Stromal cell of bone marrow (primary cell): ENCODE measurements at places on chromosomes 2 and 18.

- no peak for DNase-seq
Observed at GRCh38 chr2:172428832-172429210, 1.4 kb downstream of the ITGA6 start.

- DNase-seq = no peak
Observed at GRCh38 chr2:239209783-239210182, 191.0 kb downstream of the HDAC4 start.

GRCh38 chr18:25121442-25121841 is 230.5 kb downstream of the ZNF521 start:
- no peak for DNase-seq

- no peak for DNase-seq
Observed at GRCh38 chr2:238989484-238989883, 141.6 kb downstream of the TWIST2 start.

- DNase-seq = no peak
Observed at GRCh38 chr2:110708455-110708854, 23.9 kb upstream of the ACOXL start.

DNA sequence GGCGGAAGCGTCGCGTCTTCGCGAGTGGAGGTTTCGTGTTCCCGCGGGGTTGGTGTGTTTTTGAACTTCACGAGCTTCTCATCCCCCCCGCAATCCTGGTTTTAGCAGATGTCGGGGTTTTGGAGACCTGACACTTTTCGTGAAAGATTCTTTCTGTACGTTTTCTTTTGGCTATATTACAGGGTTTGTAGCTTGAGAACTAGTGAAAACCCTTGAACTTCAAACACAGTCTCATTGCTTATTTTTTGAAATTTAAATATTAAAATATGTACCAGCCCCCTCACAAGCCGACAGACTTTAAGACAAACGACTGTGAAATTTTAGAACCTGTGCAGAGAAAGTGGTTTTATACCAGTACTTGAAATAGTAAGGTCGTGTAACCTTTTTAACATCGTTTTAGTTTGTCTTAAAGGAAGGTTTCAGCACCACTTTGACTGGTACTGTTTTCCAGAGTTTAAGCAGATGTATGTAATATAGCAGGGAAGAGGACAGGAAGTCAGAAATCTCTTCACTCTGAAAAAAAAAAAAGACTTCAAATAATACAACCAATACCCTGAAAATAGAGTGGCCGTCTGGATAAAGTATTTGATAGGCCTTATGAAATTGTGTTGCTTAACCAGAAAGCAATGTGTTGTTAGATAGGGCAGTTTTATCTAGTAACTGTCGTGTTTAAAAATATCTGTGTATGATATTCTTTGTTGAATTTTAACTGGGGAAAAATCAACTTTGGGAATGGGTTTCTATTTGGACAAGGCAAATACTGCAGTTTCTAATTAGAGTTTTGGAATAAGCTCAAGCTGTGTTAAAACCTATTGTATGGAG is 1.4 kb downstream of the SPATS2L start:
- no peak for DNase-seq

DNA sequence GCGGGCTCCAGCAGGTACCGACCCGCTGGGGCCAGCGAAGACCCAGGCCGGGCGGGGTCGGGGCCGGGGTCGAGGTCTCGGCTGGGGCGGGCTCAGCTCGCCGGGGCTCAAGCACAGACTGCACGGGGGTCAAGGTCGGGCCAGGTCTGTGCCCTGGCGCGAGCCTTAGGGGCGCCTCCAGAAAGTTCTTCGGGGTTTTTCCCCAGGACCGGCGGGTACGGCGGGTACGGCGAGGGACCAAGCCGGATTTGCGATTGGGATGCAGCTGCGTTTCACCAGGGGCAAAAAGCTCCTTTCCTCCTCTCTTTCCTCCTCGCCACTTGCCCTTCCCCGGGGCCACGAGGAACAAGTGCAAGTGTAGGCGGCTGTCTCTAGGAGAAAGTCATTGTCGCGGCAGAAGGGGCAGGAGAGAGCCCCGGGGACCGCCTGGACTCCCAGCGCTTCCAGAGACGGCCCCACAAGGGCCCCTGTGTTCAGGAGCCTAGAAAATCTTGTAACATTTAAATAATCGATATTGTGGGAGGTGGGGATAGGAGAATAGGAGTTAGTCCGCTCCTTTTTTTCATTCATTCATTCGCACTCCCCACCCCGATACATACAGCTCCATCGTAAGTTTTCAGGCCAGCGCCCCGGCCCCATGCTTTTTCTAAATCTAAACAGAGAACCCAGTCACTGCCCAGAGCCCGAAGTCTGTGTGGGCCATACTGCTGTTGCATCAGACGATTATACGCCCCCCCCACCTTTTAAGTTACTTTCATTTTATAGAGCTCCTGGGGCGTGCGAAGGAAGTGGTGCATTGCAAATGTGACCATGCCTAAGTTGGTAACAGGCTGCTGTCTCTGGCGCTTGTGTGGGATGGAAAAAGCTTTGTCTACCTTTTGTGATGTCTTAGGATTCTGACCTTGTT is 679 bp downstream of the PMAIP1 start:
- DNase-seq = no peak

- no peak for DNase-seq
Observed at GRCh38 chr2:208607694-208608093, 201.1 kb downstream of the PTH2R start.

DNA sequence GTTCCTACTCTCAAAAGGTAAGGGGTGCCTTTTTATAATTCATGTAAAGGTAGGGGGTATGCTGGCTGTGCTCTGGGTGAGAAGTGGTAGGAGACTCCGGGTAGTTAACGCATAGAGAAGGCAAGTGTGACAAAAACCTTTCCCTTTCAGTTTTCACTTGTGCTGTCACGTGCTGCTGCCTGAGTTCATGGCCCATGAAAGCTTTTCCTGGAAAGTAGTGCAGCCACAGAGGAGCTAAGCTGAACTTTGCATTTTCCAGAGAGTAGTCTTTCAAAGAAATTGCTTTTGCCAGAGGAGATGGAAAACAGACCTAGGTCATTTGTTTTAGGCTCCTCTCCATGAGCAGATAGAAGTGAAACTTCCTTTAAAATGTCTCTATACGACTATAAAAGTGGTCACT is 44.7 kb downstream of the THSD7B start:
- DNase-seq = no peak

DNA sequence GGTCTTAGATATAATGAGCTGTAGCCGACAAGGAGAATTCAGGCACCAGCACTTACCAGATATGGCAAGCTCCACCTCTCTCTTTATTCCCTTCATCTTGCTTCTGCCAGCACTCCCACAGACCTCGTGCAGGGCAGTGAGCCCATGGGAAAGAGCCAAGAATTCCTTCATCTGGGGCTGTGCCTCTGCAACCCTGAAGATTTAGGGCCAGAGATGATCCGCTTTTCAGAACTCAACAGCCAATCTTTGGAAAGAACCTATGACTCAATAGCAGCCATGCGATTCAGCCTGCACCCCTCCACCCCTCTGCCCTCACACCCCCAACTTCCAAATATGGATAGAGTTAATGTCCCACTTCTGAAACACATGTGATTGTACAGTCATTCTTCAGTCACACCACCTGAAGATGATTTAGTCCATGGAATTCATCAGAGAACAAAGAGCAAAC is 533.7 kb upstream of the TNP1 start:
- DNase-seq = peak; percentile 97

DNA sequence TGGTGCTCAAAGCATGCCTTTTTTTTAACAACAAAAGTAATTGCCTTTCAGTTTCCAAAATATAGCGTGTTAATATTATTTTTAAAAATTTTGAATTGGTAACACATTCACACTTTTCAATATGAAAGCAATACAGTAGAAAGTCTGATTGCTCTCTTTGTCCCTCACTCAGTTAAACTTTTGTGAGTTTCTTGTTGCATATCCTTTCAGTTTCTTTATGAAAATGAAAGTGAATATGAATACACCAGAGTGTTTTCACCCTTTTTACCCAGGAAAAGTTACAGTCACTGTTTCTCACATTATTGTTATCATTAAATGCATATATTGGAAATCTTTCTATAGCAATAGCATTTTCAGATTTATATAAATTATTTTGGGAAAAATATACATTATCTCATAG is 377.4 kb upstream of the CRIM1 start:
- no peak for DNase-seq

GRCh38 chr2:71671203-71671854 is 218.0 kb downstream of the DYSF start:
- DNase-seq = no peak

DNA sequence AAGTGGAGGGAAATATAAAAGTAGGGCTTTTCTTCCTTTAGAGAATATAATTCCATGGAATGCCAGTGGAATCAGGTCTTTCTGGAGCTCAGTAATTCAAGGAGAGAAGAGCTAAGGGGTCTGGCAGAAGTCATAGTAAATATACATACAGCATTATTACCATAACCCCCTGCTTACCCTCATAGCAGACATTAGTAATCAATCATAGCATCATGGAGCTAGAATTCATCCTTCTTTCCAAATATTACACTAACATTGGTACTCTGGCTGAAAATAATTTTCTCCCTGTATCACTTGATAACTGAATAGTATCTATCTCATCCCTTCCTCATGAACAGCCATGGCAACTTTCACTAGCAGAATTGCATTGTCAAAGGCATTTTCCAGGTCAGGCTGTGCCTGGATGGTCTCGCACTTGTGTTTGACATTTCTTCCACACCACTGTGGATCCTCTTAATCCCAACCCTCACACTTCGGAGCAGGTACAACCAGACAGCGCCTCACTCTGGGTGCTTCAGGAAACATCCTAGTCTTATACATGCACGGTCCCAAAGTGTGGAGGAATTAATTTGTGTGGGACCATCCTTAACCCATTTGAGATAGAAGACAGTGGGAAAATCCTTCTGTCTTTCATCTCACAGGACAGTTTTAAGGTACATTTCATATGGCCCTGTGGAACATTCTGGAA is 84.2 kb upstream of the SEC11C start:
- no peak for DNase-seq

DNA sequence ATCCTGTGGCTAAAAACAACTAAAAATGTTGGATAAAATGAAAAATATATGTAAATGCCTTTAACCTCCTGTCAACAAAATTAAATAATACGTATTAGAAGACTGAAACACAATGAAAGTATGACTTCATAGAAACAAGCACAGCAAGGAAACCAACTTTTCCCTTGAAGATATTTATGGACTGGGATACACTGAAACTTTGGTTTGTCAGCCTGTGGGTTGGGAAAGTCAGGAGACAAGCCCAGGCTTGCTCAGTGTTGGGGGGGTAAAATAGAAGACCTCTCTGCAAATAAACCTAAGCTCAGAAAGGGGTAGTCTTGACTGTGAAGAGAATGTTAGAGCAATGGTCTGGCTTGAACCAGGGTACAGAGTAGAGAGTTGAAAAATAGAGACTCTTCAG is 454.5 kb downstream of the FBXO15 start:
- DNase-seq = no peak

DNA sequence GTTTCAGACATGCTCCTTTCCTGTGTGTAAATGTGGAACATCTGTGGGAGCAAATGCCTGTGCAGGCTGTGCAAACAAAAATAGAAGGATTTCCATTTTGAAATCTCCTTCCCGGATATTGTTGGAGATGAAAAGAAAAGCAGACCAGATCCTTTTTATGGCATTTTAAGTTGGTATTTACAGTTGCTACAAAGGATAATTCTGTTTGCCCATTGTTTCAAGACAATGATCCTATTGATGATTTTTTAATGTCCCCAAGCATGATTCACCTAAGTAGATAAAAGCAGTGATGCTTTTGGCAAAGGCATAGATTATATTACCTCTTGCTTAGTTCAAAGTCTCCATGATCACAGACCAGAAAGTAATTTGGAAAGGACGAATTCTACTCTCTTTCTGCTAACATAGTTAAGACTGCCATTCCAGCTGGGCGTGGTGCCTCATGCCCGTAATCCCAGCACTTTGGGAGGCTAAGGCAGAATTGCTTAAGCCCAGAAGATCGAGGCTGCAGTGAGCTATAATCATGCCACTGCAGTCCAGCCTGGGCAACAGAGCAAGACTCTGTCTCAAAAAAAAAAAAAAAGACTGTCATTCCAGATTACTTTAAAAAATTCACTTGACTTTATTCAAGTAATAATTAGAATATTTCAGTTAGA is 209.6 kb upstream of the SLC39A10 start:
- DNase-seq = no peak

DNA sequence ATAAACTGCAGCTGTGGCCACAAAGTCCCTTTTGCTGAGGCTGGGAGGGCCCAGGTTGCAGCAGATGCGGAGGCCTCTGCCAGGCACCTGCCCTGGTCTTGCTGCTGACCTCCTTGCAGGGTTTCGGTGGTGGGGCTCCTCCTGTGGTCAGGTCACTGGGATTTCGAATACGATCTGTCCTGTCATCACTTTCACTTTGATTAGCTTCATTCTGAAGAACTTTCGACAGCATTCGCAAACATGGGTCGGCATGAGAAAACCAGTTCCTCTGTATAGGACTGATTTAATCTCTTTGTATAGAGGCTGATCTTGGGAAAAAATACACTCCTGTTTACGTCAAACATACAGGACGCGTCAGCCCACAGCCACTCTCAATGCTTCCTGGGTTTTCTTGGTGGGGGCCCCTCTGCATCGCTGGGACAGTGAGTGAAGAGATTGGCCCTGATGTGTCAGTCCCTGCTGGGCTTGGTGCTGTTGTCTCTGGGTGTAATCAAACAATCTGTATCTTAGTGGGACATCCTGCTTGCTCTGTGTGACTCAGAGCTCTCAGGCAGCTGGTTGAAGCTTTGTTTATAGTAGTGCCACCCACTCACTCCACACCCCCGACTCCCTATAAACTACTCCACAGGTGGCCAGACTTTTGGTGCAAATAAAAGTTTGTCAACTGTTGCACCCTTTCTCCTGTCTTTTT is 209.4 kb upstream of the CXCR4 start:
- DNase-seq = no peak

GRCh38 chr2:44582363-44583008 is 220.7 kb downstream of the CAMKMT start:
- DNase-seq = peak; percentile 17

GRCh38 chr18:53799134-53799533 is 425.3 kb downstream of the MBD2 start:
- DNase-seq = peak; percentile 52
